ENCODE measurements at places on chromosomes 3 and 15. TPM values are rescaled to one million over a fixed set of nuclear protein-coding genes. Genes with fewer than 3 reads are reported as not detected.

The GRAMD1C gene
- total RNA-seq, result 5.0 TPM

The CAPN3 gene
- total RNA-seq, result 4.5 TPM

The SEMA3F gene
- 72.7 TPM for total RNA-seq

The AGTR1 gene
- total RNA-seq, result 0.24 TPM

The ROBO2 gene
- total RNA-seq, result 7.1 TPM

The EPHA3 gene
- 0.40 TPM for total RNA-seq

The RYR3 gene
- 0.72 TPM for total RNA-seq

The PLSCR4 gene
- total RNA-seq, result 8.8 TPM

The ACKR4 gene
- not detected for total RNA-seq

The GABRR3 gene
- total RNA-seq, result not detected

The SMAD6 gene
- total RNA-seq, result 1.2 TPM

The CLDN18 gene
- not detected for total RNA-seq

The ANKRD63 gene
- not detected for total RNA-seq

The AMT gene
- 0.88 TPM for total RNA-seq

The CLDN16 gene
- total RNA-seq, result 0.76 TPM

Measured in esophagus mucosa (tissue), 1 donor.